ENCODE measurements at places on chromosomes 13 and 19.

- DNase-seq: no peak
These were observed 12.3 kb downstream of the GATAD2A start for GRCh38 chr19:19417628-19418245.

DNA sequence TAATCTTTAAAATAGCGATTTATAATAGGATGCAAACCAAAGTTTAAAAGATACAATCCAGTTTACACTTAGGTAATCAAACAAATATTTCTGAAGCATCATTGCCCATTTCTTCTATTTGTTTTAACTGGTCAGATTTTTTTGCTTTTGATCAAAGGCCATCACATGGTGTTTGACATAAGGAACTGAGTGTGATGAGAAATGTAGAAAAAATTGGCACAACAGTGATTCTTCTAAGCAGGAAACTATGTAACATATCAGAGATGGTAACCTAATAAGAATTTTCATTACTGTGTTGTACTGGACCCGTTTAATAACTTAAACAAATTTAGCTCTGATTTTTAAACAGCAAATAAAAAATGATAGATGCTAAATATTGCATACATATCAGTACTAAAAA is 644.7 kb upstream of the KLF12 start:
- no peak for DNase-seq

DNA sequence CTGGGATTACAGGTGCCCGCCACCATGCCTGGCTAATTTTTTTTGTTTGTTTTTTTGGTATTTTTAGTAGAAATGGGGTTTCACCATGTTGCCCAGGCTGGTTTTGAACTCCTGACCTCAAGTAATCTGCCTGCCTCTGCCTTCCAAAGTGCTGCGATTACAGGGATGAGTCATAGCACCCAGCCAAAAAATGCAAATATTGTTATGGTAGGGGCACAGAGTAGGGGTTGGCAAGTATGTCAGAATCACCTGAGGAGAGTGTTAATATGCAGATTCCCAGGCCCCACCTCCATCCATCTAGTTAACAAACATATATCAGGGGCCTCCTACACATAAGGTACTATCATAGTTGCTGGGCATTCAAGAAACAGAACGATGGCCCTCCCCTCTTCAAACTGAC is 44.7 kb downstream of the VAV1 start:
- no peak for DNase-seq

GRCh38 chr13:58858870-58859371 is 1227.4 kb downstream of the PCDH17 start:
- DNase-seq: no peak

- DNase-seq: no peak
These were observed 781.0 kb upstream of the ARGLU1 start for GRCh38 chr13:107348925-107349324.

- no peak for DNase-seq
These were observed 51.5 kb downstream of the INSR start for GRCh38 chr19:7242601-7243258.

DNA sequence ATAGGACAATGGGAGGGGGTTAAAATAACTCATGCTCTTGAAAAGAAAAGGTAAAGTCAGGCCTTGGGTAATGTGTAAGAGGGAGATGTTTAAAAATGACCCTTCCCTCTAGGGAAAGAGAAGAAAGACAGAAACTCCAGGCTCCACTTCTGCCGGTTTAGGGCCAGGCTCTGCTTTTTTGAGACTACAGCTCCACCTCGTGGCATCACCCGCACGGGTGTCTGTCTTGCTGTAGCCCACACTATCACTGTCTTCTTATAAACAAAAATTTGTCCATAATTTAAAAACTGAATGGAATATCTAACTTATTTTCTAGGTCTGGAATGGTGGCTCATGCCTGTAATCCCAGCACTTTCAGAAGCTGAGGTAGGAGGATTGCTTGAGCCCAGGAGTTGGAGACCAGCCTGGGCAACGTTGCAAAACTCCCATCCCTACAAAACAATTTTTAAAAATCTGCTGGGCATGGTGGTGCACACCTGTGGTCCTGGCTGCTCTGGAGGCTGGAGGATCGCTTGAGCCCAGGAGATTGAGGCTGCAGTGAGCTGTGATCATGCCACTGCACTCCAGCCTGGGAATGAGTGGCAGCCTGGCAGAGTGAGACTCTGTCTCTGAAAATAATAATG is 65.1 kb upstream of the GTF3A start:
- DNase-seq: peak; percentile 56

DNA sequence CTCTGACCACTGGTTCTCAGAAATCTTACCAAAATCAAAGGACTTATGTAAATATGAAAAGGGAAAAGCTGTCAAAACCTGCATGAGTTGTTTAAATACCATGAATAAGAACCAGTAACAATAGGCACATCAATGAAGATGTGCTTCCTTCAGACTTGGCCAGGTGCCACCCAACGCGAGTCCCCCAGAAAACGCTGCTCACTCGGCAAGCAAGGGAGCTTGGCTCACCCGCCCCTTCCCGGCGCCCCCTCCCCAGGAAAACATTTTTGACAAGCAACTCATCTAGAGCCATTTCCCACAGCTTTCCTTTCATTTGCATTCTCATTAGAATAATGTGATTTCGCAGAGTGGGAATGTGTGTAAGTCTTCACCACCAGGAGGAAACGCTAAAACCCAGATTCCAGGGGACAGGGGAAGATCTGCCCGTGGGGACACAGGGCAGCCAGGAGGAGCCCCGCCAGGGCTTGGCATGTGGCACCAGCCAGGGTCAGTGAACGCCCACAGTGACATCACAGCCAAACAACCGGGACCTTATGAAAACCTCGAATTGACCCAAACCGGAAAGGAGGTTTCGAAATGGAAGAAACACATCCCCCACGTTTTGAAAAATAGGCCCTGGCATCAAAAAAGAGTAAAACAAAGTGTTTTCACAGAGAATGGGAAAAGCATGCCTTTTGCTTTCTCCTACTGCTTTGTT is 366.2 kb upstream of the TSHZ3 start:
- no peak for DNase-seq

DNA sequence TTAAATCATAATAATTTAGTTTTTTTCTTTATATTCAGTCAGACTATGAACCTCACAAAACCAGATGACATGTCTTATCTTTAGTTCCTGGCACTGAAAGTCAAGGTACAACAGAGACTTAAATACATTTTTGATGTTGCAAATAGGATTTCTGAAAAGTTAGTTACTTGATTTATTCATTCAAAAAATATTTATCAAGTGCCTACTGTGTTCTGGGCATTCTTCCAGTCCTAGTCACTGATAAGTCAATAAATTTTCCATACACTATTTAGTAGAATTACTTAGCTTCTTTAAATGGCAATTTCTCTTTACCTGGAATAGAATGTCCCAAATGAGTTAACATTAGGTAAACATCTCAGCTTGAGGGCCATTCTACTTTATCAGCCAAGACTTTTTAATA is 938.3 kb upstream of the PCDH9 start:
- no peak for DNase-seq

GRCh38 chr13:112955271-112955937 is 13.6 kb upstream of the MCF2L start:
- DNase-seq: no peak

- no peak for DNase-seq
These were observed 452.6 kb downstream of the ZNF536 start for GRCh38 chr19:30824809-30825208.

DNA sequence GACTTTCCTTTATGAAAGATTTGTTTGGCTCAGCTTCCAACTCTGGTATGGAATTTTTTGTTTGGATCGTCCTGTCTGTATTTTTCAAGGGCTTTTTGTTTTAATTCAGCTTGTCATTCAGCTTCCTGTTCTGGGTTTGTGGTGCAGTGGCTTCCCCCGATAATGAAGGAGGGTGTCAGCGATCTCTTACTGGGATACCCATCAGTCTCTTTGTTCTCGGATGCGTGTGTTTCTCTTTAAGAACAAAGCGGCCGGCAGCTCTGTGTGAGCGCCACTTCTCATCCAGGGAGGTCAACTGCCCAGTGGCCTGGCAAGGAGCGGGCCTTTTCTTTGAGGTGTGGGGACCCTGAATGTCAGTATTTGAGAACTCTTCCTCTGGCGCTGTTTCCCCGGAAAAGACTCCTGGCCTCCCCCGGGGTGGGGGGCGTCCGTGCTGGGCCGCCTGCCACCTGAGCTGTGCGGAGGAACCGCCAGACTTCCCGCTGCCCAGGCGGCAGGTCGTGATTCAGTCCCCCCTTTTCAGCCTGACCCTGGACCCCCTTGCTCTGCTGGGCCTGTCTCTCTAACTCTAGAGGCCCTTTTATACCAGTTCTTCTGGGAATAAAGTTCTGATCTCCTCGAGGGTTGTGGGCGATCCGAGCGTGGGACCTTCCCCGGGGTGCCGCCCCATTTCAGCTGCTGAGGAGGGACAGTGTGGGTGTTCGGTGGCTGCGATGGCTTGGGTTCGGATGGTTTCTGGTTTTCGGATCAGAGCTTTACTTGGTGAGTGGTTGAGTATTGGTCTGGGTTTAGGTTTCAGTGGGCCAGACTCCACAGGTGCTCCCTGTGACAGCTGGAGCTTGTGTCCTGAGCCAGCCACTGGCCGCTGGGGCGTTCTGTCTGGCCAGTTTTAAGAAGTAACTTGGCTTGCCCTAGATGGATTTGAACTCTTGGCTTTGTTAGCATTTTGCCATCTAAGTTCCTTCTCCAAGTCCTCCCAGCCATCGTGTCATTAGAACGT is 3.4 kb downstream of the SF3A2 start:
- peak; percentile 40 for DNase-seq

GRCh38 chr13:32969516-32969941 is 46.7 kb upstream of the KL start:
- no peak for DNase-seq

GRCh38 chr19:50694815-50695145 is 24.8 kb downstream of the SHANK1 start:
- DNase-seq: no peak

- DNase-seq: no peak
These were observed 1.2 kb downstream of the S1PR5 start for GRCh38 chr19:10516064-10516385.

DNA sequence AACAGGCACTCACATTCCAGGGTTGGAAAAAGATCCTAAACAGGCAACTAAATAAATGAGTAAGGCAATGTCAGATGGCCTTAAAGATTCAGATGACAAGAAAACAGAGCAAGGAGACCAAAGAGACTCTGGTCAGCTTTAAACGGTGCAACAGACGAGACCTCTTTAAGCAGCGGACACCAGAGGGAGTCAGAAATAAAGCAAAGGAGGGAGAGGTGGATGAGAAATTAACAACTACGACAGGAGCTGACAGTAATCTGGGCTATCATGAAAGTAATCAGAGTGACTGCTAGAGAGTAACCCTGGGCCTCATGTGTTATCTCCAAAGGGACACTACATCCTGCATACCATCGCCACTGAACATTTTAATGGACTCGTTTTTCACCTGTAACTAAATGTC is 1.1 kb downstream of the ZNF550 start:
- no peak for DNase-seq

DNA sequence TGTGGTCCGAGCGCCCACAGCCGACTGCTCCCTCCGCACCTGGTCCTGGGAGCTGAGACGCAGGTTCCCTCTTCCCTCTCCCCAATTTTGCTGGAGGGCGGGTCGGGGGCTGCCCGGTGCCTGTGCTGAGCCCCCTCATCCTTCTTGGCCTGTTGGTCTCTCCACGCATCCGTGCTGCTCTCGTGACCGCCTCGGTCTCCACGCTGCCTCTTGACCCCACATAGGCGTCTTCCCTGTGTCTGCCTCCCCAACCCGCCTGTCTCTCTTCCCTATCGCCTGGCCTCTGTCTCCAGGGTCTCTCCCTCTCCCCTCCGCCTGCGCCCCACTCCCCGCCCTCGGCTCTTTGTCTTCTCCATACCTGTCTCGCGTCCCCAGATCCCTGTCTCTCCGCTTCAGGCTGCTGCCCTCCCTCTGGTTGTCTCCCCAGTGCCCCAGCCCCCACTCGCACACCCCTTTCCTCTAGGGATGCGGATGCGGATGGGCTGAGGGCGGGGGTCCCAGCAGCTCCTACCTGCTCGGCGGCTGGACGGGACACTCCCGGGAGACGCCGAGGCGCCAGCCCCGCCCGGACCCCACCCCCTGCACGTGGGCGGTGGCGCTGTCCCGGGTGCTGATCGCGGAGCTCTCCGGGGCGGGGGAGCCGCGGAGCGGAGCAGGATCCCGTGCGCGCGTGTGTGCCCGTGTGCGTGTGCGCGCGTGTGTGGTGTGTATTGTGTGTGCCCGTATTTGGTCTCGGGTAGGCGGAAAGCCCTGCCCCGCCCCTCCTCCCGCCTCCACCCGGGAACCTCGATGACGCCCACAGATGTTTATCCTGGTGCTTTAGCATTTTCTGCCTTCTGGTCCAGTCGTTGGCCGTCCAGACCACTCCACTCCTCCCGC is at the start of gene SYT5:
Gene SYT5, minus strand, starts transcription at position 684 of the 879 bp plus-strand sequence. CDS start 1,248 bp downstream, outside the sequence.
- DNase-seq: peak; percentile 47

- DNase-seq: no peak
These were observed 2.9 kb downstream of the UBL3 start for GRCh38 chr13:29847501-29847983.

DNA sequence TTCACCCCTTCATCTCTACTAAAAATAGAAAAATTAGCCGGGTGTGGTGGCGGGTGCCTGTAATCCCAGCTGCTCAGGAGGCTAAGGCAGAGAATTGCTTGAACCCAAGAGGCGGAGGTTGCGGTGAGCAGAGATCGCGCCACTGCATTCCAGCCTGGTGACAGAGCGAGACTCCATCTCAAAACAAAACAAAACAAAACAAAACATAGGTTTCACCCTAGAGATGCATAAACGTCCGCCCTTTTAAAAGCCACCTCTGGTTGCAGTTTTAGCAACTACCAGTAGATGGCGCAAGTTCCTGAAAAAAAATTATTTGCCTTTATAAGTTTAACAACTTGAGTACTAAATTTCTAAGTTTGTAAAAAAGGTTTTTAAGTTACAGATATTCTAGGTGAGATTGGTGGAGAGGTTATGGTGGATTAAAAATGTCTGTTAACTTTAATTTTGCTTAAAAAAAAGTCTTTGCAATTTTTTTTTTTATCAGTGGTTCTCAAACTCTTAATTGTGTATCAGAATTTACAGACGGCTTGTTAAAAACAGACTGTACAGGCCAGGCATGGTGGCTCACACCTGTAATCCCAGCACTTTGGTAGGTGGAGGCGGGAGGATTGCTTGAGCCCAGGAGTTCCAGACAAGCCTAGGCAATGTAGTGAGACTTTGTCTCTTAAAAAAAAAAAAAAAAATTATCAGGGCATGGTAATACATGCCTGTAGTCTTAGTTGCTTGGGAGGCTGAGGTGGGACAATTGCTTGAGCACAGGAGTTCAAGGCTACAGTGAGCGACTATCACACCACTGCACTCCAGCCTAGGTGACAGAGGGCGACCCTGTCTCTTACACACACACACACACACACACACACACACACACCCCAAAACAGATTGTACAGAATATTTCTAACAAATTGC is 42.1 kb downstream of the NAA16 start:
- DNase-seq: no peak
